ENCODE measurements at places on chromosomes 3 and 15. TPM values are rescaled to one million over a fixed set of nuclear protein-coding genes. Genes with fewer than 3 reads are reported as not detected.

- no peak overlapping the region for H3K4me3 ChIP-seq
- no peak for DNase-seq
- peaks cover 8% of the 10 kb centered on the region for H3K4me1 ChIP-seq
- H3K36me3 ChIP-seq: no peaks in the 10 kb centered on the region
Observed at GRCh38 chr3:46318207-46318927, 35.5 kb upstream of the CCR2 start.

SSUH2 gene
- total RNA-seq: 0.54 TPM

- no peak overlapping the region for H3K27ac ChIP-seq
- H3K4me3 ChIP-seq: no peak overlapping the region
- no peaks in the 10 kb centered on the region for H3K27me3 ChIP-seq
- no peak for DNase-seq
- H3K36me3 ChIP-seq: no peaks in the 10 kb centered on the region
Observed at GRCh38 chr3:53519065-53519709, 24.8 kb downstream of the CACNA1D start.

DNA sequence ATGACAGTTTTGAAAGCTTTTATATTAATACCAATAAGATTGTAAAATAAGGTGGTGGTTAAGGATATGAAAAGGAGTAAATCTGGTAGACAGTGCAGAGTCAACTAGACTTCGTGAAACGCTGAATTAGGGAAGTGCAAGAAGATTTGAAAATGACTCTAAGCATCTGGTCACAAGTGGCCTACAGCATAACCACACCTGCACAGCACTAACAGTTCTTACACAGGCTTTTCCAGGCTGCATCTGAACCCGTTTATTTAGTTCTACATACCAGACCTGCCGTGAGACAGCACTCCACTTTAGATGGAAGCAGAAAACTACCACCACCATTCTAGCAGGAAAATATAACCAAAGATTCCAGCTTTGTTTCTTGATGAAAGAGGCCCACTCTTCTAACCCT lies 1.9 kb downstream of the DMXL2 start:
- peaks cover 18% of the 10 kb centered on the region for H3K4me1 ChIP-seq
- peaks cover 23% of the 10 kb centered on the region for H3K36me3 ChIP-seq
- no peaks in the 10 kb centered on the region for H3K27me3 ChIP-seq
